ENCODE measurements at places on chromosomes 6 and 20.

DNA sequence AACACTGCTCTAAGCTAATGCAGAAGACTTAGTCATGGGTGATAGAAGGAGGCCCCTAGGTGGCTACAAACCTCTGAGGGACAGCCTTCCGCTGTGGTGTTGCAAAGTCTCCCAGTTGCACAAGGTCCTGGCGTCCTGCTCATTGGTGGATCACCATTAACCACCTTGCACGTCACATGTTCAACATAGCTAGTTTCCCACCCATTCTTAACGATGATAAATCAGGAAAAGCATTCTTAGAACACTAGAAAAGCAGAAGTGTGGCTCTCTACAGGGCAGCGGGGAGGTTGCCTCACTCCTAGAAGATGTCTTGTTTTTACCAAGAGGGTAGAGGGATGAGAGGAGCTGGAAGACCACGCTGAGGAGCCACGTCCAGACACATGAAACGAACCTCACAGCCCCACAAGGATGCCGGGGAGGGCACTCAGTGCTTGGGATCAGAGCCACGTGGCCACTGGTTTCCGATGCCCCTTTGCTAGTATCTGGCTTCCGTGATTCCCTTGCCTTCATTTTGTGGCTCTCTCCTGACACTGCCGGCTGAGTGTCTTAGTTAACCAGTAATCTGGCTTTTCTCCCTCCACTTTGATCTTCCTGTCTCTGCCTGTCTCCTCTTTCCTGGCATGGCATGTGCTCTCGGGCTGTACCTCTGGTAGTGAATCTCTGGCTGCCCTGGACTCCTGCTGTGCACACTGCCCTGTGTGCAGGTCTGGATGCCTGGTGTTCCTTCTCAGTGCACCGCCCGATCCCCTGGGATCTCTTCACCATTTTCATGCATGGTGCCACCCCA lies 91.4 kb upstream of the NEDD9 start:
- no peak for DNase-seq

DNA sequence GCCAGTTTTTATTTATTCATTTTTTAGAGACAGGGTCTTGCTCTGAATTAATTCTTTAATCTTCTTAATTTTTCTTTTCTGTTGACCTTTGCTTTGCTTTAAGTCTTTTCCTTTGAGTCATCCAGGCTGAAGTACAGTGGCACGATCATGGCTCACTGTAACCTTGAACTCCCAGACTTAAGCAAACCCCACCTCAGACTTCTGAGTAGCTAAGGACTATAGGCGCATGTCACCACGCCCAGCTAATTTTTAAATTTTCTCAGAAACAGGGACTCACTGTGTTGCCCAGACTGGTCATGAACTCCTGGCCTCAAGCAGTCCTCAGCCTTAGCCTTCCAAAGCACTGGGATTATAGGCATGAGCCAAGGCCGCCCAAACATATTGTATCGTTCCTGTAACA lies 71.3 kb upstream of the GNRH2 start:
- DNase-seq, result no peak

DNA sequence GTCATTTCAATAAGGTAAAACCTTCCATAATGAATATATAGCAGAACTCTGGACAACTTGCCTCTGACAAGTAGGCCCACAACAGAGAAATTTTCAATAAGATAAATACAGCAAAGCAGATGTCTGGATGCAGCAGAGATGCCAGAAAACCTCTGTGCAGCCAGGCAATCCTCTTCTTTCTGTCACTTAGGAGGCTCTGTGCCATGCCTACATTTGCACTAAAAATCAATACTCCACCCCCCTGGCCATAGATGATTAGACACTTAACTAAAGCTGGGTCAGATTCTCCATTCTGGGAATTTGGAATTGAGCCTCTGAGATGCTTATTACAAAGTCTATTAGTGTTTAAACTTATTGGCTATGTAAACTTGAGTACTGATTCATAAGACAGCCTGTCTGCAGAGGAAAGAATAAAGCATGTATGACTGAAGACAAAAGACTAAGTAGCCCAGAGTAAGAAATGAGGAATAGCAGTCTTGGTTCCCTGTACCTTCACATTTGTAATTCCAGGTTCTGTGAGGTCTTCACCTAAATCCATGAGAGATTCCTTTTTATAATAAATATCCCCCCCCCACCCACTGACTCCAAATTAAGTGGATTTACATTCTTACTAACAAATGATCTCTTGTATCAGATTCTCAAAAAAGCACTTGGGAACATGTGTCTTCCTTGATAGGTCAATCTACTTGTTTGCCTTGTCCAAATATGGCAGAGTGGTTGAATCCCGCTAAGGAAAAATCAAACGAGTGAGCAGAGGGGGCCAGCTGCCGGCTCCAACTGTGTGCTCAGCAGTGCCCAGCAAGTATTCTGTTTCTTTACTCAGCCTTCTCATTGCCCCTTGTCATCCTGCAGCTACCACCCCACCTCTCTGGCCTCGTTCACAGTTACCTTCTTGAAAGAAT lies 20.4 kb downstream of the MAN1A1 start:
- no peak for DNase-seq

GRCh38 chr6:125356884-125357283 lies 55.1 kb upstream of the HDDC2 start:
- DNase-seq, result no peak

DNA sequence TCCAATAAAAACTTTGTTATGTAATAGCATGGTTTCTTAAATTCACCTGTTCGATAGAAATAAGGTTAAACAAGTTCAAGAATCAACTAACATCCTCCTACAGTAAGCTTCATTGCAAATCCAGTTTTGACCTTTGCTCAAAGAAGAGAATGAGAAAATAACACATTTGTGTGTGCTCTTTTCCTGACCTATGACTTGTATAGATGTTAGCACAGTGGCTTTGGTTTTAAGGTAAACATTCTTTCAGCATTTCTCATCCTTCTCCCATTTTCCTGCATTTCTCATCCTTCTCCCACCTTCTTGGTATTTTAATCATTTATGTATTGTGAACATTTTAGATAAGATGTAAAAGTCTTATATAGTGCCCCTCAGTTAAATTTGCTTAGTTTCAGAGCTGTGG lies 73.9 kb downstream of the PLCB1 start:
- no peak for DNase-seq

- DNase-seq, result no peak
These were observed 9.6 kb downstream of the MOXD1 start for GRCh38 chr6:132391391-132392269.

- no peak for DNase-seq
These were observed 147.3 kb downstream of the TTLL2 start for GRCh38 chr6:167472148-167472547.

DNA sequence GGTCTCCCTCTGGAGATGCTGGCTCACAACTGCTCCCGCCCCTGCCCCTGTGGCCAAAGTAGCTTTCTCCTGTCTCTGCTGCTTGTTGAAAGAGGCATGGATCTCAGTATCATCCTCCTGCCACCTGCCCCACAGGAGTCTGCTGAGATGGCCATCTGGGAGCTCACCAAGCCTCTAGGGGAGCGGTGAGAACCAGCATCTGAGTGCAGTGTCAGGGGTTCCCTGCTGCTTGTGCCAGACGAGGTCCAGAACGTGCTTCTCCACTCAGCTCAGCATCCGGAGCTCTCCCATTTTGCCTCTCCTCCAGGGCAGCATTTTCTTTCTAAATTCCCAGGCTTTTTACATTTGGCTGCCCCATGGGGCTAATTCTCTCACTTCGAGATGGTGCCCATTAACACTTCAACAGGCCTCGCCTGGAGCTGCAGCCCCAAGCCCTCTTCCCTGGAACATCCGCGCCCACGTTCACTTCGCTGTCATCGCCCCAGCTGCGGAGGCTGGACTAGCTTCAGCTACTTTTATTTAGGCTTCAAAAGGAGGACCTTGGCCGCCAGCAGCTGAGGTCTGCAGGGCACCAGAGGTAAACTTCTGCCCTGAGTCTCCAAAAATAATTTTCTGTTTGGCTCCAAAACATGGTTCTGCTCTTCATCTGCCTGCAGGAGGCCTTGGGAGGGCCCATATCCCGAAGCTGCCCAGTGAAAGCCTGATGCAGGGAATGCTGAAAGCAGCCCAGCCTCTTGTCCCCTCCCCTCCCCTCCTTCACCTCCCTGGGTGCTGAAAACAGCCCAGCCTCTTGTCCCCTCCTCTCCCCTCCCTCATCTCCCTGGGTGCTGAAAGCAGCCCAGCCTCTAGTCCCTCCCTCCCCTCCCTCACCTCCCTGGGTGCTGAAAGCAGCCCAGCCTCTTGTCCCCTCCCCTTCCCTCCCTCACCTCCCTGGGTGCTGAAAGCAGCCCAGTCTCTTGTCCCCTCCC lies 25.2 kb upstream of the MLN start:
- DNase-seq, result no peak

GRCh38 chr6:4138186-4138585 lies 2.8 kb upstream of the ECI2 start:
- no peak for DNase-seq

DNA sequence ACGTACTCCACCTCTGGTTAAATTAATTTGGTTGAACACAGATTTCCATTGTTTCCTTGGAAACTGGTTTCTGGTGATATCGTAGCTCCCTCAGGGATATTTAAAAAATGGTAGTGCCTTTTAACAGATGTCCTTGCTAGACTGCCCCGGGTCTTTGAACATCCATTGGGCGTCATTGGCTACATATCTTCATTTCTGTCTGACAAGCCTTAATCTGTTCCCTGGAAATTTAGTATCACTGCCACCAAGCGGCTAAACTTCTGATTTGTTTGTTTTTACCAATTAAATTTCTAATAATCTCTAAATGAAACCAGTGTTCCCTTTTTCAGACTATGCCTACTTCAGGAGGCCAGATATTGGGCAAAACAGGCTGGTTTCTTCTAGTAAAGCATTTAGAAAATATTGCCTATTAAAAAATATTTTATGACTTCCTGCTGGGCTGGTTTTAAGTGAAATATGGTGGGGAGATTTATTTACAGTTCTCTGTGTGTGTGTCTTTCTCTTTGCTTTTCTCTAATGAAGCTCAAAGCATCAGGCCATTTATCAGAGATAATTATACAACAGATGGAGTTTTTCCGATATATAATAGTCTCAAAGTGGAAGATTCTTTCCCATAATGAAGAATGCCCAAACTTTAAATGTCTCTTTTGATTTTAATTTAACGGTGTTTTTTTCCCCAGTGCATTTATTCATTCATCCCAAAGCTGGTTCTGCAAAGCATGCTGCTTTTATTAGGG lies 249.5 kb downstream of the ZFAND3 start:
- no peak for DNase-seq

DNA sequence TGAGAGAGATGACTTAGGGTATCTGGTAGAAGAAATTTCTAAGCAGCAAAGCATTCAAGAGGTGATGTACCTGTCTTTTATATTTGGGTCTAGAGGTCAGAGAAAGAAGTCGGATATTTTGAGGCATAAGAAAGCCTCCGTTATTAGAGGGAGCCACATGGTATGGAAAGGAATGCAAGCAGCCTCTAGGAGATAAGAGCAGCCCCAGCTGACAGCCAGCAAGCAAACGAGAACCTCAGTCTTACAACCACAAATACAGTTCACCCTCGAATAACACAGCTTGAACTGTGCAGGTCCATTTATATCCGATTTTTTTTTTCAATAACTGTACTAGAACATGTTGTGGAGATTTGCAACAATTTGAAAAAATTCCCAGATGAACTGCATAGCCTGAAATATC lies 190.7 kb upstream of the VGLL2 start:
- no peak for DNase-seq
